ENCODE measurements at places on chromosomes 2 and 18.
A peak's percentile ranks its signal among the peaks of the same experiment; 100 is the strongest.

DNA sequence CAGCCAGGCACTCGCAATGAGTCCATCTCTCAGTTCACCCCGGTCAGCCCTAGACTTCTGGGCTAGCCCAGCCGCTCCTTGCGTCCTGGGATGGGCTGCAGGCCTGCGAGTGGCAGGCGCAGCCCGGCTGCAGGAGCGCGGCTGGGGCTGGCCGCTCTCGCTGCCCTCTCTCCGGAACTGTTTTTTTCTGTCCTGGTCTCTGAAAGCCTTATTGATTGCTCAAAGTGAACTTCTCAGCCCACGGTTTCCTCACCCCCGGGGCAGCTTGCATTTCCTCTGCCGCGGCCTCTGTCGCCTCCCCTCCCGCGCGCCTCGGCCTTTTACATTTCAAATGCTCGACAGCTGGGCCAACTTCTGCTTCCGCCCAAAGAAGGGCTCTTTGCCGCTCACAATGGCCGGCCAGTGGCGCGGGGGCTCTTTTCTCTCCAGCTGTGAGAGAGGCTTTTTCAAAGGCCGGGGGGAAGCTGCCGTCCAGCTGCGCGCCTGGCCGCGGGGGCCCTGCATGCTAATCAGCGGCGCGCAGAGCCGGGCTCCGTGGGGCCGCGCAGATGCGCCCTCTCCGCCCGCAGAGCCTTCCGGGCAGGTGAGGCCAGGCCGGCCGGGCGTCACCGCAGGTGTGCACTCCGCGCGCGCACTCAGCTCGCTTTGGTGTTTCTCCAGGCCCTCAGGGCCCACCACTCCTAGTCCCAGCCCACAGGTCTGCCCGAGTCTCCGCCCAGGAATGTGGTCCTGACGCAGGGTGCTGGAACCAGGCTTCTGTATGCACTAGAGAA, 513.8 kb downstream of the RNF144A start:
- peak; percentile 54 for DNase-seq

- DNase-seq: no peak
Measured at GRCh38 chr2:123928358-123928757, 96.7 kb upstream of the CNTNAP5 start.

DNA sequence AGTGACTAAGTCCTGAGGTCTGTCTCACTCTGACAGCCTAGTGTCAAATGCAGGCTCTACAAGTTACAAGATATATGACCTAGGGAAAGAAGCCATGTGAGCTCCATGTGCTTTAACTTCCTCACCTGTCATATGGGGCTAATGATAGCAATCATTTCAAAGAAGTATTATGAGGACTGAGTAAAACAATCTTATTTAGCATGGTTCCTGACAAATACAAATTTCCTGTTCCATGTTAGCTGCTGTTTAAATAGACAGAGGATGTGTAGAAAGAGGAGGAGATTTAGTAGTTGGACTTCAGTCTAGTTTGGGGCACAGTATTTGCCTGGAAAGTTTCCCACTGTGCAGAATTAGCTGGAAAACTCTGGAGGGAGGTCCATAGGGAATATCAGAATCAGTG, 545.8 kb downstream of the CNTNAP5 start:
- DNase-seq: no peak

GRCh38 chr2:70793450-70793849, 3.0 kb upstream of the FIGLA start:
- DNase-seq: no peak

DNA sequence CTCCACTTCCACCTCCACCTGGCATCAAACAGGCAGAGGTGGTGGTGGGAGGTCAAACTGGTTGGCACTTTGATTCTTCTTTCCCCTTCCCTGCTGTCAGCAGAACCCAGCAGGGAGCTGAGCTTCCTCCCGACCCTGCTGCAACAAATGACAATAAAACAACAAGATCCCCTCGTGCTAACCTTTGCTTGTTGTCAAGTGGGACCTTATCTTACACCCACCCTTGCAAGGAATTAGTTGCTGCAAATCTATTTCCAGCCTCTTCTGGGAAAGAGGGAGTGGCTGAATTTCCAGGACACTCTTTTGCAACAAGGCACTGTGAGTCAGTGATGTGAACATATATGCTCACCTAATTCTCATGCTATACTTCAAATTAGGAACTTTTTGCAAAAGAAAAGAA, 655.1 kb downstream of the DSC3 start:
- DNase-seq: no peak

- no peak for DNase-seq
Measured at GRCh38 chr18:55858661-55859515, 270.9 kb upstream of the TCF4 start.

- DNase-seq: no peak
Measured at GRCh38 chr2:182933629-182934028, 67.2 kb upstream of the FRZB start.

DNA sequence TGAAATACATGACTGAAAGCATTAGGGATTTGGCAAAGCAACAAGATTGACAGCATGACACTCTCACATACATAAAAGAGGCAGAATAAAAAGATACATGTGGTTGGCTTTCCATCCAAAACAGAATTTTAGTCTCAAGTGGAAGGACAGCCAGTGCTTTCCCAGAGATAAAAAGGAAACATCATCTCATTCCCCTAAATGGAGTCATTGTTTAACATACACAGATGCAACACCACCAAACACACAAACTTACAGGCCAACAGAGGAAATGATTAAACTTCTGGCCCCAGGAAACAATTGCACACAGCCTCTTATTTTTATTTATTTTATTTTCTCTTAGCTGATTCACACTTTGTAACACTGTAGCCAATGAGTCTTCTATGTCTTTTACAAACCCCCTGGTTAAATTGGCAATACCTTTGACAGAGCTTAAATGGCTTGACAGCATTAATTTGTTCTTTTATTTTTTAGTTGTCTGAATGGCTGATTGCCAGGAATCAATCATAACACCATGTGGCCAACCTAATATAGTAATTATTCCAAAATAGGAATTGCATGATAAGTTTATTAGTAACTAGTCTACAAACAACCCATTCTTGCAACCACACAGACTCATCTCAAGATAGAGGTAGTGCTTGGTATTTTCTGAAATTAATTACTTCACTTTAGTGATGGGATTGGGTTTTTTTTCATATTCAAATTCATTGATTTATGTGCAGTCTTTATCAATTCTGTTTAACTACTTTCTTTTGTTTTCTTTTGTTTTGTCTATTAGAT, 190.5 kb downstream of the RND3 start:
- no peak for DNase-seq

DNA sequence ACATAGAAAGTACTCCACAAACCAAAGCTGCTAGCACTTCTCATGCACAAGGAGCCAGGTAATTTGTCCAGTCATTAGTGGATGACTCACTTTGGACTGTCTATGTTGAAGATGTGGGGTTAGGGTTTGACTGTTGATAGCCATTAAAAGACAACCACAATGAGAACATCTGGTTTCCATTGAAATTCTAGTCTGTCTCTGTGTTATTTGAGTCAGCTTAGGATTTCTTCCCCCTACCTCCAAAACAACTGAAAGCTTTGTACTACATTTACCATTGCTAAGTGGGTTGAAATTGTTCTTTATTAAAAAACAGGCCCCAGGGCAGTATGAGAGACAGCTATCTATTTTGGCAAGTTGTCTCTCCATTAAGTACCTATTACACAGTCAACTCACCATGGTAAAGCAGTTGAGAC, 50.2 kb upstream of the ANKRD44 start:
- DNase-seq: no peak

- DNase-seq: no peak
Measured at GRCh38 chr2:22481486-22482259, 903.3 kb upstream of the KLHL29 start.

All from progenitor cell of endocrine pancreas (in vitro differentiated cells).